ENCODE measurements at places on chromosomes 5 and 9.

GRCh38 chr9:61670616-61671015 lies 480.8 kb downstream of the SPATA31A7 start:
- no peak for DNase-seq

DNA sequence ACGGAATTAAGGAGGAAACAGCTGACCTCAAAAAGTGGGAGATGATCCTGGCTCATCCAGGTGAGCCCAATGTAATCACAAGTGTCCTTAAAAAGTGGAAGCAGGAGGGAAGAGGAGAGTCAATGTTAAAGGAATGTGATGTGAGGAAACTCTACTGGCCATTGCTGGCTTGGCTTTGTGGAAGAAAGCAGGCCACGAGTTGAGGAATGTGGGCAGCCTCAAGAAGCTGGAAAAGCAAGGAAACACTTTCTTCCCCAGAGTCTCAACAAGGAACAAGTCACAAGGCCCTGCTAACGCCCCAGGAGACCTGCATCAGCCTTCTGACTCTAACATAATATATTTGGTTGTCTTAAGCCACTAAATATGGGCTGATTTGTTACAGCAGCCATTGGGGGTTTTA lies 252.8 kb downstream of the PSAT1 start:
- no peak for DNase-seq

DNA sequence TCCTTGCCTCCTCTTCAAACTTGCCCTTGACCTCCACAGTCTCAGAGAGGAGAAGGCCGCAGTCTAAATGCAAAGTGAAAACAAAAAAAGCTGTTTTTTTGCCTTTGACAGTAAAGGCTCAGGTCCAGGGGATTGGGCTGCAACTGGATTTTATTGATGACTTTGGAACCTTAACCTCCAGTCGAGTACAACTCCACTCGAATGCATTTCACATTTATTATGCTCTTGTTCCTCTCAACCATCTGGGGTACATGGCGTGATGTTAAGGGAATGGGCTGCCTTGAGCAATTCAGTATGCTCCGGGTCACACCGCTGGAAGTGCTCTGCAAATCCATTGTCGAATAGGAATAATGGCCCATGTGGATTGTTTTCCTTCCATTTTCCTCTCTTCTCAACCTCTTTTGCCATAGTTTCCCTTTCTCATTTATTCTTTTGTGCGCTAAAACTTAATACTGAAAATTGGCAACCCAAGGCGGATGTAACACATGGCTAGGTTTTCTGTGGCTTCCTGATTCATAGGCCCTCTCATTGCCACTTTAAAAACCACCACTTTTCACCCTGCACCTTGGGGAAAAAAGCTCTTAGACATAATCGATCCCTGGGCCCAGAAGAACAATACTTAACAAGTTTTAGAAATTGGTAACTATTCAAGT lies 34.3 kb downstream of the ITK start:
- no peak for DNase-seq

- DNase-seq = no peak
These were observed 37.9 kb downstream of the TLR4 start for GRCh38 chr9:117742131-117742530.

GRCh38 chr5:34529581-34530331 lies 126.4 kb upstream of the RAI14 start:
- no peak for DNase-seq

DNA sequence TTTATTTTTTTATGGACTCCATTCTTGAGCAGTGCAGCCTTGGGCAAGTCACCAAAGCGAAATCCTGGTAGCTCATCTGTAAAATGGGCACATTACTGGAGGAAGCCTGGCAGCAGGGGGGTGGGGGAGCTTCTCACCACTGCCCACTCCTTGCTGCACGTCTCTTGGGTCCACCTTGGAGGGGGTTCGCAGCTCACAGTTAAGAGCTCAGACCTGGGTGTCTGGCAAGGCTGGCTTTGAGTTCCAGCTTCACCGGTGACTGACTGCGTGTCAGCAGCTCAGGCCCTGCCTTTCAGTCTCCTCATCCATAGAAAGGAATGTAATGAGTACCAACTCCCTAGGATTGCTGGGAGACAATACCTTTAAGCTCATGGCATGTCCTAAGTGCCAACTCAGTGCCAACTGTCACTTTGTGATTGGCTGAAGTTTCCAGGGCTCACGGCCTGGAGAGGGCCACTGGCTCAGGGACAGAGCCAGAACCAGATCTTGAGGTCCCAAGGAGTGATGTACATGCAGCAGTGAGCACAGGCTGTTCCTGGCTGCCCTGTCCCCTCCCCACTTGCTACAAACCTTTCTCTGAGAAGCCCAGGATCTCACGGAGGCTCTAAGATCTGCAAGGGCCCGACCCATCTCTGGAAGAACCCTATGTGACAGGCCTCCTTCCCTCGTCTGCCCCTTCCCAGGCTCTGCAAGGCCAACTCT lies 72.9 kb downstream of the C9orf50 start:
- DNase-seq = no peak

DNA sequence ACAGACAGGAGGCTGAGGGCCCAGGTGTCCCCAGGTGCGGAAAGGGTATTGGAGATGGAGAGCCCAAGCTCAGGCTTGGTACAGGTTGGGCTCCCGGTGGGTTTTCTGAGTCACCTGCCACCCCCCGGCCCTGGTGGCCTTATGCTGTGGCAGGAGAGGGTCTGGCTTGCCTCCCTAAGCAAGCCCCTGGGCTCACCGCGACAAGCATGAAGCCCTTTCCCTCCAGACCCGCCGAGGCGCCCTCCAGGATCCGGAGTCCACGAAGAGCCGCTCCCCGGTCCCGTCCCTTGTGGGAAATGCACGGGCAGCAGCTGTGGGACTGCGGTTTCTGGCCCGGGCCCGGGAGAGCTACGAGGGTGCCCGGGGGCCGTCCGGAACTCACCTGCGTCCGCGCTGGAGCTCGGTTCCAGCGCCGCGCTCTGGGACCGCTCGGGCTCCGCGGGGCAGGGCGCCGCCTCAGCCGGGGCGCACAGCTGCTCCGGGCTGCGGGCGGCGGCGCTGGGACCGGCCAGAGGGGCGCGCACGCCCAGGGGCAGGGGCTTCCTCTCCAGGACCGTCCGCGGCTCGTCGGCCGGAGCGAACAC lies 757 bp downstream of the SAPCD2 start:
- DNase-seq = no peak

DNA sequence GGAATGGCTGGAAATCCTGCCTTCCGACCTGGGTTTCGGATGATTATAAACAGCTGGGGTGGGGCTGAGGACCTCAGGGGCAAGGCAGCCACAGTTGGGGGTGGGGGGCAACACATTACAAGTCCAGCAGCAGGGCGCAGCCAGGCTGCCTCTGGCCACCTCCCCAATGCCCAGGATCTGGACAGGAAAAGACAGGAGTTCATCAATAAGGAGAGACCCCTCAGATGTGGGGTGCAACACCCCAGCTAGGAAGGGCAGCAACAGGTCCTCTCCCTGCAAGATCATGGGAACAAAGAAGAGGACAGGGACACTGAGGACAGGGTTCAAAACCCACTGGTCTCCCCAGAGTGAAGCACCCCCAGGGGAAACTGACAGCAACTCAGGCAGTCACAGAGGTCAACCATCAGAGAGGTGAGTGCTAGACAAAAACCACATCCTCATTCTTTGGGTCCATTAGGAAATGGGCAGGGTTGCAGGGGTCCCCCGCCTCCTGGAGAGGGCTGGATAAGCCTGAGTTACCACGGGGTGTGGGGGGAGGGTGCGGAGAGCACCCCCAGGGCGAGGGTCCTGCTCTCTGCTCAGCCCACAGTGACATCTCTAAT lies 33.5 kb downstream of the SEMA4D start:
- no peak for DNase-seq

DNA sequence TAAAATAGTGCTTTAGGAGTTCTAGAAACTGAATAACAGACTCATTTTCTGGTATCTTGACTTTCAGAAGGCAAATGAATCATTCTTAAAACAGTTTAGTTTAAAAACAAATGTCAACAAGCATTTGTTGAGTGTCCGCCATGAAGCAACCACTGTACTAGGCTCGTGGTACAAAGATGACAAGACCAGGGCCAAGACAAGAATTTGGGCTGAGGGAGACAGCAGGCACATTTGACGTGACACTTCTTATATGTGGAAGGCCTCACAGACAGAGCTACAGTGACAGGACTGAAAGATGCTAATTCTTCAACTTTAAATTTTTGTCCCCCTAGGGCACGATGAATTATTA lies 14.4 kb upstream of the ZNF131 start:
- no peak for DNase-seq

GRCh38 chr5:43889233-43889632 lies 286.3 kb downstream of the NNT start:
- no peak for DNase-seq

DNA sequence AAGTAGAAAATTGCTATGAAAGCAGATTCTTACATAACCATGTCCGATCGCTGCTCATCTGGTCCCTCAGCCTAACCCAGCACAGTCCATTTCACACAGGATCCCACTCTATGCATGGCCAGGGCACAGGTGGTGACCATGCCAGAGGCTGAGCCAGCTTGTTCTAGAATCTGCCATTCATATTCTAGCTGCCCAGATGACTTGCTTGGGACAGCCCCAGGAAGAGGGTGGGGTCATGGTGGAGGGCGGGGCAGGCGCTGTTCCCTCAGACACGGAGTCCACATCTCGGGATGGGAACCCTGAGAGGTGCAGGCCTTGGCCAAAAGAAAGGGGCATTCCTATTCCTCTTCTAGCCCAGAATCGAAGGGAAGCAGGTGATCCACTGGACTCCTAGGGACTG lies 275.2 kb upstream of the IRX2 start:
- no peak for DNase-seq

GRCh38 chr5:147658293-147658932 lies 124.1 kb downstream of the JAKMIP2 start:
- no peak for DNase-seq

DNA sequence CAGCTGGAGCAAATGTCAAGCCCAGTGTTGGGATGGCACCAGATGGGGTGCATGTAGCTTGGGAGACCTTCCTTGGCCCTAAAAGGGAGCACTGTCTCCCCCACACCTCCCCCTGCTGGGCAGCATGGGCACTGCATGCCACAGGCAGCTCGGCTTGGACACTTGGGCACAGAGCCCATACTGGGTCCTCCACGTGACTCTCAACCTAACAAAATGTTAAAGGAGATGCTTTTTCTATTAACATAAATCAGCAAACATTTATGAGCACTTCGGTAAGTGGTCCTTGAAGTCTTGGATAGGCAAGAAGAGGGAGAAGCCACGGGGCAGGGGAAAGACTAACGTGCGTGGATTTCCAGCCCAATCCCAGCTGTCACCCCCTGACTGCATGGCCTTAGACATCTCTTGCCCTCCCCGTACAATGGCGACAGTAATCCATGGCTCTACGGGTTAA lies 23.9 kb upstream of the MAPK9 start:
- peak; percentile 72 for DNase-seq

GRCh38 chr5:159764283-159765134 lies 151.8 kb upstream of the ADRA1B start:
- no peak for DNase-seq

- no peak for DNase-seq
These were observed 439.9 kb downstream of the BRINP1 start for GRCh38 chr9:118929287-118929686.
